RPMI8226 (cell line): ENCODE measurements at places on chromosomes 3 and 15.

- DNase-seq = no peak
Observed at GRCh38 chr3:78963771-78964170, 804.0 kb downstream of the ROBO1 start.

DNA sequence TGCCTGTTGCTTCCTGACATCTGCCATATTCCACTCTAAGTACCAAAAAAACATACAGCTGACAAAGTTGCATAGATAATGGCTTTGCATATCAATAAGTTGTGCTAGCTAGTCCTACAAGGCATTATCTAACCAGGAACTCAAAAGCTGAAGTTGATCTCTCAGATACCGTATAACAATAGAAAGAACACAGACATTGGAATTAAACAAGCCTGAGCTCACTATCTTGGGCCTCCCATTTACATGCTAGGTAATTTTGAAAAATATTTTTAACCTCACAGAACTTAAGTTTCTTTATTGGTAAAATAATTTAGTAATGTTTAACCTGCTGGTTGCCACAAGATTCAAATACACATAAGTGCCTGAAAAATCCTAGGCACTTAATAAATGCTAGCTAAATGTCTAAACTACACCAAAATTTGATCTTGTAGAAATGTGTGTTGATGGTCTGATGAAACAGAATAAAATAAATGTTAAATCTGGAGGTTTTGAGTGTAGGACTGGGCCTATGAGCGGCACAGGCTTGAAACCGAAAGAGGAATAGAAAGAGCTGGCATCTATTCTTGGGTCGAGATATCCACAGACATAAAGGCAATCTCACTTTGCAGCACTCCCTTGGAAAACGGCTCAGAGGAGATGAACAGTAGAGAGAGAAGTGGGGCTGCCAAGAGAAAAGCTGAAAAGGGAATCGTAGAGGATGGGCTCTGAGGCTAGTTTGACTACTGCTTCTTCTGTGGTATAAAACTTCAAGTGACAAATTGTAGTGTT is 29.9 kb upstream of the TTC14 start:
- peak; percentile 67 for DNase-seq

DNA sequence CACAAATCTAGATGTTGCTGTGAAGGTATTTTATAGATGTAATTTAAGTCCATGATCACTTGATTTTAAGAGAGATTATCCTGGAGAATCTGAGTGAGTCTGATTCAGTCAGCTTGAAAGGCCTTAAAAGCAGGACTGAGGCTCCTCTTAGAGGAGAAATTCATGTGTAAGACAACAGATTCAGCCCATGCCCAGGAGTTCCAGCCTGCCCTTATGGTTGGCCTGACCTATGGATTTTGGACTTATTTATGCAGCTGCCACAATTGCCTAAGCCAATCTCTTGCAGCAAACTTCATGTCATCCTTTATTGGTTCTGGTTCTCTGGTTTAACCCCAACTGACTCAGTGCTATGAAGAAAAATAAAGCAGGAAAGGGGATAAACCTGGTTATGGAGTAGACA is 296.5 kb upstream of the RASGRP1 start:
- no peak for DNase-seq

GRCh38 chr3:53579636-53580035 is 85.2 kb downstream of the CACNA1D start:
- peak; percentile 70 for DNase-seq

GRCh38 chr15:100821327-100821726 is 58.3 kb upstream of the ALDH1A3 start:
- no peak for DNase-seq

DNA sequence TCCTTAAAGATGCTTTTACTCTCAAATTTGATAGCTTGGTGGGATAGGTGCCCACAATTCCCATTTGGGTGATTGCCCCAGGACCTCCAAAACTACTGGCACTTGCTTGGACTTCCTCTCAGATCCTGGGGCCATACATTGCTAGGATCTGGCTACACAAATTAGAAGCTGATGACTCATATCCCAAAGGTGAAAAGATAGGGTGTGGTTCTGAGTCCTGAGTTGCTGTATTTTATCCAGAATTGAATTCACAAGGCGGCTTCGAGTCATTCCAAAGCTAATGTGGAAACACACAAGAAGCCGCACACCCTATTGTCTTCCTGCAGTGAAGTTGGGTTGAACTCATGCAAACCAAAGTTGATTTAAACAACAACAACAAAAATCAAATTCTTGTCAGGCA is 53.4 kb downstream of the DUT start:
- no peak for DNase-seq

DNA sequence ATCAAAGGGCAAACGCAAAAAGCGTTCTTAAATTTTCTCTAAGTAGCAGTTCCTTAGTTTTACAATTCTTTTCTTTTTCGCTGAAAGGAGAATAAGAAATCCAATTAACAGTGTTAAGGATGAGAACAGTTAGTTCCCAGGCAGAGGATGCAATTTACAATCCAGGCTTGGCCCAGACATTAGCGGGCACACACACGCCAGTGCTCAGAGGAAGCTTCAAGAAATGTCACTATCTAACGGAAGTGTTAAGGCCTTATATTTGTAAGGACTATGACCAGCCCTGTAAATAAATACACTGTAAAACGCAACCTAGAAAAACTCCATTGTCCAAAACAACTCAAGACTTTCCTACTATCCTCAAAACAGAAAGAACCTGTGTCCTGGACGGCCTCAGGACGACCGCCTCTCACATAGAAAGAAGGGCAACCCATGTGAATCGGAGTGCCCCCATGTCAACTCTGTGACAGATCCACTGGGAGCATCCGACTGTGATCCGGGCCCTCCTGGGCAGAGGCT is 1.3 kb downstream of the ACAP2 start:
- peak; percentile 30 for DNase-seq

DNA sequence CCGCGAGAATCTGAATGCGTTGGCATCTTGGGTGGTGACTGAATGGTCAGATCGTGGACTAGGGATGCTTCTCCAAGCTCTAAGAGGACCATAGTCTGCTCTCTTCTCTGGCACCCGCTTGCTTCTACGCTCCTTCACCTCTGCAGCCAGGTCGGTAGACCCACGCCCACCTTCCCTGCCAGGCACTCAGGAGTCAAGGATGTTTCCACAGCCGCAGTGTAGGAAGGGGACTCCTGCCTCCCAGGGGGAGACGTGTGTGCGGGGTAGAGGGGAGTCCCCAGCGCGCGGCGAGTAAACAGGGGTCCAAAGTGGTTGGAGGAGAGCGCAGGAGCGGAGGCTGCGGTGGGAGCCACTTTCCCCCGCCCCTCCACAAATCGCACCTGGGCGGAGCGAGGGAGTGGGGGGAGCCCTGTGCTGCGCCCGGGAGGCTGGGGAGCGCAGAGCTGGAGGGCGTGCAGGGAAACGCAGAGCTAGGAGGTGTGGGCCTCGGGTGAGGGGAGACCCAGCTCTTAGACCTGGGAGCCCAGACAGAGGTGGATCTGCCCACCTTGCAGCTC is 1.7 kb downstream of the LRRC3B start:
- no peak for DNase-seq

DNA sequence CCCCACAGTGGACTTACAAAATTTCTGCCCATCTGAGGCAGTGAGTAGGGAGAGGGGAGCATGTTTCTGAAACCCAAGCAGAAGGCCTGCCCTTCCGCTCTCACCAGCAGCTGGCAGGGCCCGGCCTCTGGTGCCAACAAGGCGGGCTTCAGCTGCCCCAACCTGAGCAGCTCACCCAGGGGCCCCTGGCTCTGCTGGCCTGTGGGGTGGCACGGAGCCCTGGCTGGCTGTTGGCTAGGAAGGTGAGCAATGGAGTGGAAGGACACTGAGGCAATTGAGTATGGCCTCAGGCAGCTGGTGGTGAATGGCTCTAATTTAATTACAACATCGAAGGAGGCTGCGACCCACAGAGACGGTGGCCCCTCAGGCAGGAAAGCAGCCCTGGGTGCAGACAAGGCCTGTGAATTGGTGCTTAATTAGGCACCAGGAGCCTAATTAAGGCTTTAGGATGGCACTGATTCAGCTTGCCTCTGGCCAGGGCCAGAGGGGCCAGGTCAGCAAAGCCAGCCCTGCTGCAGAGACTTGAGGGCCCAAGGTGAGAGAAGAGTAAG is 60.9 kb downstream of the ST8SIA2 start:
- no peak for DNase-seq

DNA sequence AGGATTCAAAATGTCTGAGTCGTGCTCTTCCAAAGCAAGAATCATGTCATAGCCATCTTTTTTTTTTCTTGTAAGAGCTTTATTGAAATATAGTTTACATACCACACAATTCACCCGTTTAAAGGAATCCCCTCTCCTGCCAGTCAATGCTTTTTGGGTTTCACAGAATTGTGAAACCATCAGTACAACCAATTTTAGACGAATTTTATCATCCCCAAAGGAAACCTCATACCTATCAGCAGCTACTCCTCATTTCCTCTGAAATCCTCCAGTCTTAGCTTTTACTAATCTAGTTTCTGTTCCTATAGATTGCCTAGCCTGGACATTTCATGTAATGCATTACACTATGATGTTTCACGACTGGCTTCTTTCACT is 39.6 kb downstream of the ADIPOQ start:
- DNase-seq = no peak

- DNase-seq = peak; percentile 46
Observed at GRCh38 chr3:12483410-12483809, 870 bp upstream of the TSEN2 start.

DNA sequence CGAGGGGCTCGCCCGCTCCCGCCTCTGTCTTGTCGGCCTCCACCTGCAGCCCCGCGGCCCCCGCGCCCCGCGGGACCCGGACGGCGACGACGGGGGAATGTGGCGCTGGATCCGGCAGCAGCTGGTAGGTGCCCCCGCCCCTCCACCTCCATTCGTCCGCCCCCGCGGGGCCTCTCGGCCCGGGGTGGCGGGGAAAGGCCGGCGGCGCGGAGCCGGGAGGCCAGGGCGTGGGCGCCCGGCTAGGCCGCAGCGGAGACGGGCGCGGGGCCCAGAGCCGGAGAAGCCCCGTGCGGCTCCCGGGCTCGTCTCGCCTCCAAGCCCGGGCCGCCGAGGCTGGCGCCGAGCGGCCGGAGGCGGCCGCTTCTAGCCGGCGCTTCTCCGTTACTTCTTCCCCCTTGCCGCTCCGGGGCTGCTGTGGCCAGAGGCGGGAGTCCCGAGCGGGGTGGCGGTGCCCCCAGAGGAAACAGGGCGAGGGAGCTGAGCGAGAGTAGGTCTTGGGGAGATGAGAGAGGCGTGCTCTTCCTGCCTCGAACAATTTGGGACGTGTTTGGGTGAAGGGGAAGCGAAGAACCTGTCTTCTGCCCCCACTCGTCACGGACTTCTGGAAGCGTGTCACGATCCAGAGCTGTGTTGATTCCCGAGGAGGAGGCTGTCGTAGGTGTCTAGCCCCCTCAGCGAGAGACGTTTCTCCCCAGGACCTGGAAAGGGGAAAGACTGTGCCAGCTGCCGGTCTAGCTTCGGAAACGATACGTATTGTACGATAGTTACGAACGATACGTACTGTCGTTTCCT is 555 bp downstream of the ATP11B start:
- DNase-seq = peak; percentile 53

GRCh38 chr15:35168464-35168863 is 83.4 kb upstream of the NANOGP8 start:
- DNase-seq = no peak

DNA sequence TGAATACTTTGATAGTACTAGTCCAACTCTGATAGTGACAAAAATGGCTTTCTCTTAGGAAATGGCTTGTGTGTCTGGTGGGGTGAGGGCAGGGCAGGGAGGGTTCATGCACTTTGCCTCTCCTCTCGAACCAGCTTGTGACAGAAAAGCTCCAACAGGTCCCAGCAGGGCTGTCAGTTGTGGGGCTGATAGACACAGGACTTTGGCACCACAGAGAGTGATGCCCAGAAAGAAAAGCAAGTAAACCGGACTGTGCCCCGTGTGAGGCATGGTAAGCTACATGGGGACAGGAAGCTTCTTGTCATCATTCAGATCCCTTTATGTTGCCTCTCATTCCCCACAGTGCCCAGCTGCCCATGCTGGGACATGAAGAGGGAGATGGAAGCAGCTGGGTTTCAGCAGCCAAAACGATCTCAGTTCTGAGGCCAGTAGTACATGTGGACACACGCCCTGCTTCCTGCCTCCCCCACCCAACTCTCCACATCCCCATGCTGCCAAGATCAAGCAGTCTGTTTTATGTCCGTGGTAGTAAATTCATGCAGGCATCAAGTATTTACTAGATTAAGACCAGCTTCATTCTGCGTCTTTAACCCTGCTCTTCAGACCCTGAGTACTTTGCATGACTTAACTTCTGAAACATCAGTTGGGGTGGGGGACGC is 29.7 kb upstream of the LIPC start:
- no peak for DNase-seq

DNA sequence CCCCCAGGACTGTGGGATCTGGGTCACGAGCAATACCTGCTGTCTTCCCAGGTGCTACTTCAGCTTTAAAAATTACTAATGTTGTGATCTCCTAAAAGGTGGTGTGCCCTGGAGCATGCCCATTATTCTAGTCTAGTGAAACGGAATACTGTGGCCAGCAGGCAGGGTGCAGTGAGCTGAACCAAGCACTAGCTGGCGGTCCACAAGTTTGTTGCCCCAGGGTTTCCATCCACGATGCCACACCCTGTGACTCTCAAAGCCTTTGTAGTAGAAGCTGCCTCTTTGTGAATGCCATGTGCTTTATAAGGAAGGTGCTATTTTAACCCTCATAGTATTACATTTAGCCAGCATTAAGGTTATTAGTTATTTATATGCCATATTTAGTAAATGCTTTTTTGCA is 49.1 kb downstream of the PXYLP1 start:
- DNase-seq = no peak

GRCh38 chr15:98402486-98402885 is 245.9 kb upstream of the IGF1R start:
- DNase-seq = no peak

DNA sequence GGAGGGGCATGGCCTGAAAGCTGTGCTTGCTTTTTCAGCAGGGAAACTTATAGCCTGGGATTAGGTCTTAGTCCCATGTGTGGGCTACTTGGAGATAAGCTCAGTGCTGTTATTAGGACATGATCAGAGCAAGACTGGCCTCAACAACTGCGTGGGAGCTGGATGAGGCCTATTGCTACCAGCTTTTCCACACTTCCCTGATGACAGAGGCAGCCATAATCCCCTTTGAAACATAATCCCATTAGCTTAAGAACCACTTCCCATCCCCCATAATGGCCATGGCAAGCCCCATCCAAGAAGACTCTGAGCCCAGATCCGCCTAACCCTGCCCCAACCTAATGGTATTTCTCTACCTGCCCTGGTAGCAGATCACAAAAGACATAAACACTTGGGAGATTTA is 26.6 kb upstream of the GK5 start:
- no peak for DNase-seq

DNA sequence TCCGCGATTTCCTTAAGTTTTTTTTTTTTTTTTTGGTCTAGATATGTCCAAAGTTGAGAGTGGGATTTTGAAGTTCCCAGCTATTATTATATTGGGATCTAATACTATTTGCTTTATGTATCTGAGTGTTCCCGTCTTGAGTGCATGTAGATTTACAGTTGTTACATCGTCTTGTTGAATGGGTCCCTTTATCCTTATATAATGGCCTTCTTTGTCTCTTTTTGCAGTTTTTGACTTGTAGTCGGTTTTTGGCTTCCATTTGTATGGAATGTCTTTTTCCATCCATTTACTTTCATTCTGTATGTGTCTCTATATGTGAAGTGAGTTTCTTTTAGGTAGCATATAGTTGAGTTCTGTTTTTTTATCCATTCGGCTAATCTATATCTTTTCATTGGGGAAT is 35.6 kb downstream of the CRYBG3 start:
- no peak for DNase-seq

GRCh38 chr3:150639262-150639661 is 36.1 kb downstream of the SELENOT start:
- DNase-seq = no peak
